Smooth muscle cell of the brain vasculature (primary cell): ENCODE measurements at places on chromosomes 4 and X.

GRCh38 chrX:133350751-133351150 is 64.5 kb downstream of the GPC4 start:
- DNase-seq: peak; percentile 15

- no peak for DNase-seq
These were observed 48.0 kb upstream of the TMEM154 start for GRCh38 chr4:152727784-152728183.

DNA sequence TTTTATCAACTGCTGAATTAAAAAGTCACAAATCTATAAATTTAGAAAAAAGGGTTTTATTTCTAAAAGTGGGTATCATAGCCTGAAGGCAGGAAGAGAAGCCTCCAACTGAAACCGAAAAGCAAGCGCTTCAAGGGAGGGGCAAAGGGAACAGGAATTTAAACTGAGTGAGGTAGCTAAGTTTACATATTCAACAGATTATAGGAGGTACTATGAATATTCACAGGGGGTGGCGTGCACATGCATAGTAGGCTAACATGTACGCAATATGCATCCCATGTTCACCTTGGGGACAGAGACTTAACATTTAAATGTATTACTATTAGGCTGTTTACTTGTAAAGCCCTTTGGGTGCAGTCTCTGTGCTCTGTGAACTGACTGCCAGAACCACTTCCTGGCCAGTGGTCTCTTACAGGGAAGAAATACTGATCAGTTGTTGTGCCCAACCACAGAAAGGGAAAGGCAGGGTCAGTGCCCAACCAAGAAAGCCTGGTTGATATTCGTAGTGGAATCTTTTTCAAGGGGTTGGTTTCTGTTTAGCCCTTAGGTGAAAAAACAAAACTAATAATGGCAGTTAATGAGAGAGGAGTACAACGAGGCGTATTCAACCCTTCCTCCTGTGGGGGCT is 168.7 kb upstream of the GALNTL6 start:
- DNase-seq: no peak

DNA sequence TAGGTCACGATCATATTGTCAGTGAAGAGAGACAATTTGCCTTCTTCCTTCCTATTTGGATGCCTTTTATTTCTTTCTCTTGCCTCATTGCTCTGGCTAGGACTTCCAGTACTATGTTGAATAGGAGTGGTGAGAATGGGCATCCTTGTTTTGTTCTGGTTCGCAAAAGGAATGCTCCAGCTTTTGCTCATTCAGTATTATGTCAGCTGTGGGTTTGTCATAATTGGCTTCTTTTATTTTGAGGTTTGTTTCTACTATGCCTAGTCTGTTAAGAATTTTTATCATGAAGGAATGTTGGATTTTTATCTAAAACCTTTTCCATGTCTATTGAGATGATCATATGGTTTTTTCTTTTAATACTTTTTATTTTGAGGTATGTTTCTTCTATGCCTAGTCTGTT is 152.3 kb upstream of the MAD2L1 start:
- no peak for DNase-seq

- peak; percentile 90 for DNase-seq
These were observed at the start of the genes CASP3 and PRIMPOL for GRCh38 chr4:184649026-184649970. CASP3 (minus strand) TSS chr4:184649447; CDS start chr4:184638453, 10,994 bp downstream. PRIMPOL (plus strand) TSS chr4:184649738; CDS start chr4:184657141, 7,403 bp downstream.

DNA sequence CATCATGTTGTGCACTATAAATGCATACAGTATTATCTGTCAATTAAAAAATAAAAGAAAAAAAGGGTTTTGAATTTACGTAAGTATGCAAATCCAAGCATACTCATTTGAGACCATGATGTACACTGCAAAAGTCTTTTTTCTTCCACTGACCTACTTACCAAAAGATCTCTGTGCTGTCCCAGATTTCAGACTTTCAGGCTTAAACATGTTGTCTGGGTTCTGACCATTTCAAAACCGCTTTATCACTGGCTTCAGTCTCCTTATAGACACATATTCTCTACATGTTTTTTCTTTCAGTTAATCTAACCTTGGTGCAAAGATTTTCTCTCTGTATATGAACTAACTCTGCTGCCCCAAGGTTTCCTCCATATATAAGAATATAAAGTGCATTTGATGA is 58.6 kb upstream of the CXCL8 start:
- DNase-seq: no peak

- DNase-seq: no peak
These were observed 75.6 kb downstream of the WFS1 start for GRCh38 chr4:6345096-6345830.

DNA sequence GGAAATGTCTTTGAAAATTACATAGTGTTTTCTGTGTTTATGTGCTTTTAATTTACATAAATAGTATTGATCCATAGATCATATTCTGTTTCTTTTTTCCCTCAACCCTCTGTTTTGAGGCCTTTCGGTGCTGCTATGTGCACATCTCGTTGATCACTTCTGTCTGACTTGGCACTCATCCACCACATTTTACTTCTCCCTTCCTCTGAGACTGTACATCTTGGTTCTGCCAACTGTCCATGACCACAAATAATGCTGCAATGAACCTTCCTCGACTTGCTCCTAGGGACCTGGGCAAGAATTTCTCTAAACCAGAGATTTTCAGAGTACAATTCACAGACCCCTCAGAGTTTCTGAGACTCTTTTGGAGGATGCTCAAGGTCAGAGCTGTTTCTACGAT is 74.4 kb downstream of the RTL5 start:
- no peak for DNase-seq

DNA sequence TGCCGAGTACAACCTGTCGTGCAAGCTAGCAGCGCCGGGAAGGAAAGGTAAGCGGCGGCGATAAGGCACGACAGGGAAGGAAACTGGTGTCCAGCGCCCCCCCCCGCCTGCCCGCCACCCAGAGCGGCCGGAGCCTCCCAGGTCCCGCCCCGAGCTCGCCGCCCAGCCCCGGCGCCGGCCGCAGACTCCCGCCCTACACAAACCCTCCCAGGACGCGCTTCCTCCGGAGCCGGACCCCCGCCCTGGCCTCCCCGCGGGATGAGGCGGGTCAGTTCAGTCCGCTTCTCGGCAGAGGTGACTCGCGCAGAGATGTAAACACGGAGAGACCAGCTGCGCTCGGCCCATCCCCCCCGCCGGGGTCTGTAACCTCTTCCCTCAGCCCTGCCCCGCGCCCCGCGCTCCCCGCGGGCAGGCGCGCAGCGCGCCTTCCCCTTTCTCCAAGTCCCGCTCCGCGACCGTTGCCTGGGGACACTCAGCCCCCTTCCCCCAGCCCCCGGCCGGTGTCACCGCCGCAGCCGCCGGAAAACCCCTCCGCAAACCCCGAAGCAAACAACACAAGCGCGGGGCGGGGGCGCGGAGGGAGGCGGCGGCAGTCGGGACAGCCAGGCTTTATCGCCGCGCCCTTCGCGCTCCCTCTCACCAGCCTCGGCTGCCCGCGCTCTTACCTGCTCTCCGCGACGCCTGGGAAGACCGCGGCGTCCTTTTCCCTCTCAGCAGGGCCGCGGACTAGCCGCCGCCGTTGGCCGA is 543 bp downstream of the ELF2 start:
- peak; percentile 56 for DNase-seq

DNA sequence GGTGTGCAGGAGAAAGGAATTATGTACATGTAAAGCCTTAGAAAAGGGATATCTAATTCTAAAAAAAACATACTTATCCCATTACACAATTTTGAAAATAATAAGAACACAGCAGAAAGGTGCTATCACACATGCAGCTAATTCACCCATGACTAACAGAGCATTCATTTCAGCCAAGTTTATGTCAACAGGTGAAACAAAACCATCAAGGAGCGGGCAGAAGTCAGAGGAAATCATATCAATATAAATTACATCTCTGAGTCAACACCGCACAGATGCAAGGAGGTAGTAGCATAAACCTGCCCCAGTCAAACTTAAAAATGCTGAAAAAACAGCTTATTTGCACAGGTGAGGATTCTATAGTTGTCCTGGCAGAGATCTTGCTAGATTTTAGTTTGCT is 197.9 kb downstream of the PRDM5 start:
- no peak for DNase-seq

GRCh38 chr4:8745005-8745790 is 126.4 kb downstream of the HMX1 start:
- DNase-seq: no peak

DNA sequence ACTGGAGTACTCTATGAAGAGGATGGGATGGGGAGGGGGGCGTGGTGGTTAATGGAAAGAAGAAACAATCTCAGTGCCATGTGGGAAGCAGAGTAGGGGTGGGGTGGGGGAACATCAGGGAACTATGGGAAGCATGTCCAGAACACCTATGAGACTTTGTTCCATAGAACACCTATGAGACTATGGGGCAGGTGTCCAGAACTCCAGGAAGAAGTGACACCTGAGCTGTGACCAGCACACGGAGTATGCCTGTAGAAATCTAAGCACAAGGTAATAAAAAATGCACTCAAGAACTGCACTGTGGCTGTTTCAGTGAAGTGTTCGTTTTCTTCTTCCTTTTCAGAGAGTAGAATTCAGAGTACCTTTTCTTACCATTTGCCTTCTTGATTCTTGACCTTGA is 704.8 kb upstream of the TENM3 start:
- DNase-seq: no peak

DNA sequence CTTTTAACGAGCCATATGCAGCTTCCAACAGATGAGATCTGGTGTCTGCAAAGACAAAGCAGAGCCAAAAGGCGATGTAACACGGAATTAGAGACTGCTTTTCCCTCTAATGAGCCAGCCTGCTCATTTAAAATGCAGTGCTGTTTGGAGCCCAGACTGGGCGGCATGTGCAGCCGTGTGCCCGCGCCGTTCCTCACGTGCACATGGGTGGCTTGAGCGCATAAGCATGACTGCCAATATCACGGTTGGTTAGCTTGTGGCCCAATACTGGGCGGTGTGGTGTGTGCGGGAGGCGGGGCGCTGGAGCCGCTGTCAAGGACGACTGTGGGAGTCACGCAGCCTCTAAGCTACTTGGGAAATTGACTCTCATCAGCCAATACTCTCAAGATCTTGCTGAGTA is 87.0 kb upstream of the SCOC start:
- no peak for DNase-seq

DNA sequence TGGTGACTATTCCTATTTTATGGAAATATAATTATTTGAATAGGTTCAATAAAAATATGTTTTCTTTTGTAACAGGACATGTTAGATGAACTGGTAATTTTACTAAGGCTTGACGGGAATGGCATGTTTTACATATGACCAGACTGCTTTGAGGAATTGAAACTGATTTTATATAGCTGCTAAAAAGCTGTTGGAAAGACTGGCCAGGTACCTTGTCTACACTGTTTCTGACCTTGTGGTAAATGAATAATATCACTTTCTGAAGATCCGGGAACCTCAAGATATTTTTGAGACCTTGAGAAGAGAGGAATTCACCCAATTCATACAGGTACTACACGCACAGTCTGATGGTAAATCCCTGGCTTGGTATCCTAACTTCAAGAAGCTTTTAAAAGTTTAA is 42.1 kb upstream of the USP46 start:
- no peak for DNase-seq

GRCh38 chr4:167308876-167309275 is 74.6 kb upstream of the SPOCK3 start:
- no peak for DNase-seq

DNA sequence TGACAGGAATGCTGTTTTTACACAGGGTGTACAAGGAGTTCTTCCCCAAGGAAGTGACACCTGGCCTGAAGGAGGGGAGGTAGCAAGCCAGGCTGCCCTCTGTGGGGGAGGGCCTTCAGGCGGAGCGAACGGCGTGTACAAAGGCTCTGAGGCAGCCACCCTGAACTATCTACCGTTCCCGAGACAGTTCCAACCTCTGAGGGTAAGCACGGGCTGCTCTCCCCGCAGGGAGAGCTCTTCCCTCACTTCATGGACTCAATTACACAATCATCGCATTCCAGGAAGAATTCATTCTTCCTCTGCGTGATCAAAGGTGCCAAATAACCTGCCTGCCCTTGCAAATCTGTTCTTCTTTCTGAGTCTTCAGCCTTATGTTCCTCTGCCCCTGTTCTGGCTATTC is 4.8 kb downstream of the ELK1 start:
- DNase-seq: no peak

- no peak for DNase-seq
These were observed 660.5 kb upstream of the SPANXN1 start for GRCh38 chrX:144586756-144587155.

DNA sequence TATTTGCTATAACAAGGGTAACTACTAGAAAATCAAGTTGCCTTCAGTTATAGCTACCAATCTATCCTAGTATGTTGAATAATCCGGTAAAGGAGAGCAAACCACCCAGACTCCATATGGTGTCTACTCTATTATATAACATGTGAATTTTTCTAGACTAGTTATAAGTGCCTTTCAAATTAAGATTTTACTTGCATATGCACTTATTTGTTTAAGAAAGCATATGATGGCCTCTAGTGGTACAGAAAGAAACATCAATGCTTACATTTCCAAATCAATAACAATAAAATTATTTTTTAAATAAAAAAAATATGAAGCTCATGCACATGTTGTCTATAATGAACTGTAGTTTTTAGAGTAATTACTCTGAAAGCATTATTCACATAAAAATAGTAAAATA is 1516.4 kb upstream of the PABPC4L start:
- DNase-seq: no peak

GRCh38 chrX:28010875-28011274 is 29.6 kb upstream of the DCAF8L1 start:
- no peak for DNase-seq

DNA sequence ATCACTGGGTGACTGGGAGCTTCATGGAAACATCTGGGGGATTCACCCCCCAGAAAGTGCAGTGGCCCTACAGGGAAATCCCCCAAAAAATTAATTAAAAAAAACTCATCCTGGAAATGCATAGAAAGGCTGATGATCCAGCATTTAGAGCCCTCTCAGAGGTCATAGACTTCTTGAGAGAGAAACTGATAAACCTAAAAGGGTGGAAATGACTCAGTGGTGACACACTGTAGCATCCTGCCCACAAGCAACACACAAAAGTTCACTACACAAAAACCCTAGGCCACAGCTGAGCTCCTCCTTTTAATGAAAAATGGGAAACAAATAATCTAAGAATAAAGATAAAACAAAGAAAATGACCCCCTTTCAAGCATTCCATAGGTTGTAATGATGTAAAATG is 911.5 kb downstream of the GLUD2 start:
- DNase-seq: no peak

DNA sequence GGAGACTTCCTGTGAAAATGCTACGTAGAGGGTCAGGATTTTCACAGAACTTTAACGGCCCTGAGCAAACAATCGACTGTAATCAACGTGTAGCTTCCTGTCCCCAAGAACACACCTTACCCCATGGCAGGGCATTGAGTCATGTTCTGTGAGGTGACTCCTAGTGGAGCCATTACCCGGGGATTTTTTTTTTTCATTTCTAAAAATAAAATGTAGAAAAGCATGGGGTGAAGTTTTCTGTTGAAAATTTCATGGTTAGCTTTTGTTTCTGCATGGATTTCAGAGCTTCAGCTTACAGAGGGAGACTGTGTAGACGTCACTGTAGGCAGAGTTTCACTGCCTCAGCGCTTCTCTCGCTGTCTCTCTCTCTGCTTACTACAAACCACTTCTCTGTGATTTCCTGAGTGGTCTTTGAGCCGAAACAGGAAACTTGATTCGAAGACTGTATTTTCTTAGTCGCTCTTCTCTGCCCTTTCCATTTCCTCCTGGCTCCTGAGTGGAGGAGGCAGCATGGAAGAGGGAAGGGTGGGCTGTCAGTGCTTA is 111.7 kb downstream of the NFKB1 start:
- DNase-seq: no peak

- DNase-seq: no peak
These were observed 125.0 kb downstream of the BMPR1B start for GRCh38 chr4:94882756-94883155.

GRCh38 chr4:109510687-109511086 is 49.4 kb upstream of the MCUB start:
- DNase-seq: no peak
